ENCODE measurements at places on chromosomes 6 and 20.

- DNase-seq = no peak
Measured at GRCh38 chr6:26272171-26272637, 92.8 kb upstream of the BTN3A2 start.

DNA sequence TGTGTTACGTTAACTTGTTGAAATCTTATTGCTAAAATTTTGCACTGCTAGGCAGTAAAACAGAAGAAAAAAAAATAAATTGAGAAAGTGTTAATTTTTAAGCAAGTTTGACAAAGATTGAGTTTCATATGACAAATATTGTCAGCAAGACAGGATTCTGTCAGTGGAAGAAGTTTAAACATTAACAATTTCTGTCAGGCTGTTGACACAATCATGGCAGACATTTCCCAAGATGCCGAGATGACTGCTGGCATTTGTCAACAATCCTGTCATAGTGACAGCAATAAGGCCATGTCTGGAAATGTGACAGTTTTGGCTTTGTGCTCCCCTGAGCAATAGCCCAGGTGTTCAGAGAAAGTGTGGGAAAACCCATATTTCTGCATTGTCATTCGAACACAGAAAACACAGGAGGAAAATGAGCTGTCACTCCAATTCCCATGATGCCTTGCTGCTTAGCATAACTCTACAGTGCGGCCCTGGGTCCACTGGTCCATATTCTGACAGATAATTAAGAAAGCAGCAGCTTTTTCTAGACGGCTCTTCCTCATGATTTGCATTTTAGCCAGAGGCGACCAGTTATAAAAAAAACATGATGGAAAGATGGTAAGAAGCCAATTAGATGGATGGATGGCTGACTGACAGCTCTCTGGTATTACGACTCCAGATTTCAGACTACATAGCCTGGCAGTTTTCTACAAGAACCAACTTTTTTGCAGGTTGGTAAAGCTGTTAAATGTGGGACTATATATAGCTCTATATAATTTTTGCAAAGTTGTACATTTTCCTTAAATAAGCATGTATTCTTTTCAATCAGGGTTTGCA is 43.6 kb upstream of the DEFB112 start:
- no peak for DNase-seq

DNA sequence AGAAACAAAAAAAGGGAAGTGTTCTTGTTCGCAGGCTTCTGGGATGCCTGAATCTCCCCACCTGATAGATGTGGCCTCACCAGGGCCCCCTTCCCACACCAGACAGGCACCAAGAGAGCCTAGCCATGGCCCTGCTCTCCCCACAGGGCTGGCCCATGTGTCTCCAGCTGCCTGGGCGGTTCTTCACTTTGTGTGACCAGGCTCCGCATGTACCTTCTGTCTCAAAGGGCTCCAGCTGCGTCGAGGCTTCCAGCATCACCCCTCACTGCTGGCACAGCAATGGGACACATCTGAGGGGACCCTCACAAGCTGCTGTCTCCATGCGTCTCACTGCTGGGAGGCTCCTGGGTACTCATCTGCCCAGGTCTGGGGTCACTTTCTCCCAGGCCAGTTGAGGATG is 362.9 kb downstream of the ZFAND3 start:
- no peak for DNase-seq

DNA sequence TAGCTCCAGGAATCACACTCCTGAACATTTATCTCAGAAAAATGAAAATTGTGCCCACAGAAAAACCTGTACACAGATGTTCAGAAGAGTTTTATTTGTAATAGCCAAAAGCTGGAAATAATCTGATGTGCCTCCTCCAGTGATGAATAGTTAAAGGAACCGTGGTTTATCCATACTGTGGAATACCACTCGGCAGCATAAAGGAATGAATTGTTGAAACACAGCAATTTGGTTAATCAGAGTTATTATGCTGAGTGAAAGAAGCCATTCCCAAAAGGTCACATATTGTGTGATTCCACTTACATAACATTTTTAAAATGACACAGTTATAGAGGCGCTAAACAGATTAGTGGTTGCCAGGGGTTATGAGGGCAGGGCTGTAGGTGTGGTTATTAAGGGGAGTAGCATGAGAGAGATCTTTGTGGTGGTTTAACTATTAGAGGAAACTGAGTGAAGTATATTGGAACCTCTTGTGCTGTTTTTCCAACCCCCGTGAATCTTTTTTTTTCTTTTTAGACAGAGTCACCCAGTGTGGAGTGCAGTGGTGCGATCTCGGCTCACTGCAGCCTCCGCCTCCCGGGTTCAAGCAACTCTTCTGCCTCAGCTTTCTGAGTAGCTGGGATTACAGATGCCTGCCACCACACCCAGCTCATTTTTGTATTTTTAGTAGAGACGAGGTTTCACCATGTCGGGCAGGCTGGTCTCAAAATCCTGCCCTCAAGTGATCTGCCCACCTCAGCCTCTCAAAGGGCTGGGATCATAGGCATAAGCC is 26.2 kb downstream of the PSMF1 start:
- DNase-seq = no peak

GRCh38 chr6:16446273-16446672 is 207.9 kb downstream of the GMPR start:
- no peak for DNase-seq

- no peak for DNase-seq
Measured at GRCh38 chr6:130132286-130132701, 90.5 kb downstream of the SAMD3 start.

GRCh38 chr6:8086755-8087306 is 15.5 kb downstream of the EEF1E1 start:
- no peak for DNase-seq

DNA sequence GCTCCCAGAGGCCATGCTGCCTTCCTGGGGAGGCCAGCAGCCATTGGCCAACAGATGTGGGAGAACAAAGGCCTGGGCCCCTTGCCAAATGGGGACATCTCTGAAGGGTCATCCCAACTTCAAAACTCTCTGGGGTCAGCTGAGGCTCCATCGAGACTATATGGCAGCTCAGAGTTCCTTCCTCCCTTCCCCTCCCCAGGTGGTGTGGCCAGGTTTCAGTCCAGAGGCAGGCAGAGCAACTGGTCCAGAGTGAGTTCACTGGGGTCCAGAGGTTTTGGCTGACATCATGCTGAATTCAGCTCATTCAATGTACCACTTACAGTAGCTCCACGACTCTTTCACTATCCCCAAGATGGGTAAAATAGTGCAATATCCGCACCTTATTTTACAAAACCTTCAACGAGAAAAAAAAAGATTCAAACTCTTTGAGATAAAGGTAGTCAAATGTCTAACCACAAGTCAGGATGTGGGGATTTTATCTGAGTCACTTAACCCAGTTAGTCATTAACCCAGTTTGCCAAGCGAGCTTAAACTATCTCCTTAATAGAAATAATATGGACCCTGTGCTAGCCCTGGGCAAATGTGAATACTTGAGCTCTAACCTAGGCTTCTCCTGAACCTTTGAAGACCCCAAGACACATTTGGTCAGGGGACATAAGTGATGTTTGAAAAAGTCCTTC is 108.4 kb upstream of the PLEKHG1 start:
- DNase-seq = no peak

DNA sequence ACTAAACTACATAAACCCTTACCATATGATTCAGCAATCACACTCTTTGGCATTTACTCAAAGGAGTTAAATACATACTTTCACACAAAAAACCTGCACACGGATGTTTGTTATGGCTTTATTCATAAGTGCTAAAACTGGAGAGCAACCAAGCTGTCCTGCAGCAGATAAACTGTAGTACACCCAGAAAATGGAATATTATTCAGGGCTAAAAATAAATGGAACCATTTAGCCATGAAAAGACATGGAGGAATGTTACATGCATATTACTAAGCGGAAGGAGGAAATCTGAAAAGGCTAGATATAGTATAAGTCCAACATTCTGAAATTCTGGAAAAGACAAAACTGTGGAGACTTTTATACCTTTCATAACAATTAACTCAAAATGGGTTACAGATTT is 73.6 kb upstream of the PHACTR3 start:
- DNase-seq = no peak

DNA sequence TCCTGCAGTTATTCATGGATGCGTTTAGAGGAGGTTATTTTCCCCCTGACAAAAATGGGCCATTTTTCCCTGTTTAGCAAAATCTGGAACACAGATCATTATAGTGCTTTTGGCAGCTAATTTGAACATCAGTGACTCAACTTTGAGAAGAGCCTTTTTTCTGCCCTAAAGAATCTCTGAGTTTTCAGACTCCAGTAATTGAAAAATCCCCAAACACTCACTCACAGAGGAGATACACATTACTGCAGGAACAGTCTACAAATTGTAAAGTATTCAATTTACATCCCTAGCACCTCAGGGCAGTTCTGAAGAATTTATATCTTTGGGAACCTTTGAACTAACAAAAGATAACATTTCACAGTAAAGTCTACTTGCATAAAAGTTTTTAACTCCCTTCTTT is 966.6 kb upstream of the SLC35B3 start:
- no peak for DNase-seq

DNA sequence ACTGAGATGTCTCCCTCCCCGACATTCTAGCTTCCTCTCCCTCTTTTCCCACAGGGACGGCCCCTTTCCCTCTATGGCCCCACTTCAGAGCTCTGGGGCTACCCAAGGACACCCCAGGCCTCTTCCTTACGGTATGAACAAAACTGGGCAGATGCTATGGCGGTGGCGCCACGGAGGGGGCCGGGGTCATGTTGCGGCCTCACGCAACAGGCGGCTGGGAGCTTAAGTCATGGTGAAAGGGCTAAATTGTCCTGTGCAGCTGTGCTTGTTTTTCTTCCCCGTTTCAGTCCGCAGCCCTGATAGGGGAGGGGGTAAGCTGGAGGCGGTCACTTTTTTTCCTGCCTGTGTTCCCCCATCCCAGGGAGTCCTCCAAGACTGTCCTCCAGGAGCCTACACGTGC is 17.6 kb upstream of the KIAA1755 start:
- no peak for DNase-seq

- DNase-seq = peak; percentile 77
Measured at GRCh38 chr20:19661717-19662636, 96.1 kb upstream of the RIN2 start.

DNA sequence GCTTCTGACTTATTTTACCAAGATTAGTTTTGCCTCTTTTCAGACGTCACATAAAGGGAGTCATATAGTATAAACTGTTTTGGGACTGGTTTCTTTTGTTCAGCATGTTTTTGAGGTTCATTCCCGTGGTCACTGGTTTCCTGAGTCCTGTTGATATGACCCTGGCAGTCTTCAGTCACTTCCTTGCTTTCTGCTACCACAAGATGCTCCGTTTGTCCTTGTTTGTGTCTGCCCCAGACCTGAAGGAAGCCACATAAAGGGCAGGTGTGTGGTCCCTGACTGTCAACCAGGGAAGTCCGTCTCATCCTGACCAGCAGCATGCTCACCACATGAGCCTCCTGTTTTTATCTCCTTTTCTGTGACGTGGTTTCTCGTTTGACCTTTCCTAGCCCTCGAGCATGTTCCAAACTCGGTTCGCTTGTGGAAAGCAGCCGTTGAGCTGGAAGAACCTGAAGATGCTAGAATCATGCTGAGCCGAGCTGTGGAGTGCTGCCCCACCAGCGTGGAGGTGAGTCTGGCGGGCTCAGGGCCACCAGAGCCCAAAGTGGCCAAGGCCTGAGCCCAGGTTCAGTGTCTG is 26.1 kb upstream of the C20orf204 start:
- no peak for DNase-seq

- no peak for DNase-seq
Measured at GRCh38 chr6:133546098-133546497, 304.9 kb downstream of the EYA4 start.

DNA sequence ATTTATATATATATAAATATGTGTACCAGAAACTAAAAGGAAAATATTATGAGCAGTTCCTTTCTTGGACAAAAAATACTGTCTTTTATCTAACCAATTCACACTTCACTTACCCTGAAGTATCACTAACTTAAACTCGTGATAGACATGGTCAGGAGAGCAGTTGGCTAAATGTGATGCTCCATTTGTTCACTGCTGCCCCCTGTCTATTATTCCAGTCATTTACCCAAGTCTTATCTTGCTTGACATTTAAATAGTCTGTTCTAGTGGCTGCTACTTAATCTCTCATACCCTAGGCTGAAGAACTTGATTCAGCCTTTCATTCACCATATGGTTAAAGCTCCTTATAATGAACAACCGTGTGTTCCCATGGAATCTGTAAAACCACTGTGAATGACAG is 789.6 kb upstream of the EYS start:
- no peak for DNase-seq

DNA sequence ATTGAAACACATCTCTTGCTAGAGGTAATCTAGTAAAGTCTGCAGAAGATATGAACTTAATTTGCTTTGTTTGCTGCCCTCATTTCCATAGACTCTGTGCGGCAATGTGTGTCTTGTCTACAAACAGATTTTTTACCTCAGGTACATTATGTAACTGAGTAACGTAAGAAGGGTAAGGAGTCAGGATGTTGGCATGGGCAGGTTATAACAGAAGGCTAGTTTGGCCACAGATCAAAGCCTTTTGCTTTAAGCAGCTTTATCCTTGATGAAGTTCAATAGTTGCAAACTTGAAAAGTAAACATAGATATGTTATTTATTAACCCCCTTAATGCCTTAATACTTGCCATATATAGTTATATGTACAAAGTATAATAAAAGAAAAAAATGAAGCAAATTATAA is 391.6 kb upstream of the FKBP1C start:
- DNase-seq = no peak

- no peak for DNase-seq
Measured at GRCh38 chr20:47355489-47356219, 845 bp downstream of the ZMYND8 start.

- DNase-seq = no peak
Measured at GRCh38 chr6:152603911-152604310, 33.3 kb downstream of the SYNE1 start.
